ENCODE measurements at places on chromosomes 4 and X.

GRCh38 chr4:9811806-9812205, 30.4 kb downstream of the DRD5 start:
- DNase-seq, result no peak

DNA sequence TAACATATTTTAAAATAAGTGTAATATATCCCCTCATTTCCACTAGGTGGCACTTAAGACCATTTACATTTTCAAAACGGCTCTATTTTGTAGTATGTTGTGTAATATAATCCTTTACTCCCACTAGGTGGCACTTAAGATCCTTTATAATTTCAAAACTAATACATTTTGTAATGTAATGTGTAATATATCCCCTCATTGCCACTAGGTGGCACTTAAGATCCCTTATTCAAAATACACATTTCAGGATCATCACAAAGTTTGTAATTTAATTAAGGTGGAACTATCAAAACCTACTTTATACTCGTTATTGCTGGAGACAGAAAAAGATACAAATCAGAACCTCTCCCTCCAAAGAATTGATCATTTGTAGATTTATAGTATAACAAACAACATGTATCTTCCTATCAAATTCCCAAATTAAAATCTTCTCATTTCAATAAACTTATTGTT, 132.5 kb downstream of the ARHGAP6 start:
- no peak for DNase-seq

- DNase-seq, result no peak
Observed at GRCh38 chr4:171629737-171630136, 183.5 kb upstream of the GALNTL6 start.

DNA sequence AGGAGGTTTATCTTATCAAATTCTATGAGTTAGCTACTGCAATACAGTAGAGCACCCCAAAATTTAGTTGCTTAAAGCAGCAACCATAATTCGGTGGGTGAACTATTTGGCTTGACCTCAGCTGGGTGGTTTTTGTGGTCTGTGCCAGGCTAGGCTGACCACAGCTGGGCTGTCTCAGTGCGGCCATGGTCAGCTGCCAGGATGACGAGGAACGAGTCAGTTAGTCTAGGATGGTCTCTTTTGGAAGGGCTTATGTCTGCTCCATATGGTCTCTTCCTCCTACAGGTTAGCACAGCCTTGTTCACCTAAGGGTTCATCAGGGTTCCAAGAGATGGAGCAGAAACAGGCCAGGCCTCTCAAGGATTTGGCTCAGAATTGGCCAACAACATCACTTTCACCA, 210.4 kb downstream of the PALLD start:
- no peak for DNase-seq

- no peak for DNase-seq
Observed at GRCh38 chr4:57270346-57270745, 160.2 kb upstream of the IGFBP7 start.

DNA sequence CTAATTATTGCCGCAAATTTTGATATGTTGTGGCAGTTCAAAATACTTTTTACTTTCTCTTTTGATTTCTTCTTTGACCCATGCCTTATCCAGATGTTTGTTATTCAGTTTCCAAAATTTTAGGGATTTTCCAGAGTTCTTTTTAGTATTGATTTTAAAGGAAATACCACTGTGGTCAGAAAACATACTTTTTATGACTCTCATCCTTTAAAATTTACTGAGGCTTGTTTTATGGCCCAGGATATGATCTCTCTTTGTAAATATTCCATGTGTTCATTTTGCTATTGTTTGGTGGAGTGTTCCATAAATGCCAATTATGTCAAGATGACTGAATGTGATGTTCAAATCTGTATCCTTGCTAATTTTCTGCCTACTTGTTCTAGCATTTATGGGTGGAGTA, 272.3 kb upstream of the DIPK2B start:
- no peak for DNase-seq

DNA sequence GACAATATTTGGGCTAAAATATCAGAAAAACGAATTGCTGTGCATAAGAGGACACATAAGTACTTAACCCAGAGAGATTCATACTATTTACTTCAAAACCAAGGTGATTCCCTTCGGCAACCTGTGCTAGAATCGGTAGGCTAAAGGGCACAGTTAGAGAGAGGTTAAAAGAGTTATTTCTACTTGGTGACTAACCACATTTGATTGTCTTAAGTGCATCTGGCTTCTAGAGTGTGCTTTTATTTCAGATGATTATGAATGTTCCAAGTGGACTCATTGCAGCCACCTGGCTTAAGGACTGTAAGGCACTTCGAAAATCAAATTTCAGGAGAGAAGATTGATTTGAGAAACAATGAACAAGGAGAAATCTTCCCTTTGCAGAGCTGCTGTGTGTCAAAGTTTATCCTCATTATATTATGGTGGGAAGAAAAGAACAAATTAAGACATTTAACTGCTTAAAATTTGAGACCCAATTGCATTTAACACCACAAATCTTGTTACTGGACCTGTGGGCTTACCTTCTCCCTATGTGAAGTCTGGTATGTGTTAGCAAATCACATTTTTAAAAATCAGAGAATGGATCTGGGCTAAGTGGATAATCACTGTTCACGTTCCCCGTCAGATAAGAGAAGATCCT, 34.0 kb downstream of the PHOX2B start:
- DNase-seq, result no peak

GRCh38 chrX:145524931-145525330, 277.6 kb downstream of the SPANXN1 start:
- DNase-seq, result no peak

GRCh38 chr4:76694056-76694455, 203.9 kb downstream of the SOWAHB start:
- DNase-seq, result no peak

DNA sequence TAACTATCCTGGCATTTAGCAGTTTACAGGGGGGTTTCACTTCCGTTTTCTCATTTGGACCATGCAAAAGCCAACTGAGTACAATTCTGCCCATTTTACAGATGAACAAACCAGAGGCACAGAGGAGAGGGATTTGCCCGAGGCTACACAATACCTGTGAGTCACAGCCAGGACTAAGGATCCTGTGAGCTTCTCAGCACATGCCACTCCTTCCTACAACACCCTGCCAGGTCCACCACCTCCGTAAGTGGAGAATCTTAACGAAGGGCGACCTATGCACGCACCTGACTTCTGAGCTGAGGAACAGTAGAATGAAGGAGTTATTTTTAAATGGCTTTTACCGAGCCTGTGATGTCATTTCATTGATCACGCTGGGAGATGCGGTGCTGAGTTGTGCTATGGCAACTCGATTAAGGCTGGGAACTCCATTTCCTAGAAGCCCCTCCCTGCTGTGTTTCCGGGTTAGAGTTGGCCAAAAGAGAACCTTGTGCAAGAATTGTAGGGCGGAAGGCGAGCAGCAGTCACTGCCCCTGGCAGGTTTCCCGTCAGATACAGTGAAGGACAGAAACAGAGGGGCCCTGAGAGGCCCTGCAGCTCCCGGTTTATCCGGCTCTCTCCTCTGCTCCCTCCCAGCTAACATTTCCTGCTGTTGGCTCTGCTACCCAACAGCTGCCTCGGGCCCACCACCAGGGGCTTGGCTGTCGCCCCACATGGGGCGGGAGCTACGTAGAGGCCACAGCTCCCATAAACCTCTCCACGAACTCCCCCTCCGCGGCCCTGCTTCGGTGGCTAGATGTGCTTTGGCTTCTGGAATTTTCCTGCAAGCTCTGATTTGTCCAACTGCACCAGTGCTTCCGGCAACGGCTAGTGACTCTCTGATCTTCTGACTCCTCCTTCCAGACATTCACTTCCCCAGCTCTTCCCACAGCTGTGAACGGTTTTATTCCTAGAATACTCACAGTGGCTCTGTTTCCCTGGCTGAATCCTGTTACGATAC, 75.1 kb upstream of the USP9X start:
- no peak for DNase-seq

- no peak for DNase-seq
Observed at GRCh38 chrX:64427787-64428186, 32.5 kb upstream of the MTMR8 start.

DNA sequence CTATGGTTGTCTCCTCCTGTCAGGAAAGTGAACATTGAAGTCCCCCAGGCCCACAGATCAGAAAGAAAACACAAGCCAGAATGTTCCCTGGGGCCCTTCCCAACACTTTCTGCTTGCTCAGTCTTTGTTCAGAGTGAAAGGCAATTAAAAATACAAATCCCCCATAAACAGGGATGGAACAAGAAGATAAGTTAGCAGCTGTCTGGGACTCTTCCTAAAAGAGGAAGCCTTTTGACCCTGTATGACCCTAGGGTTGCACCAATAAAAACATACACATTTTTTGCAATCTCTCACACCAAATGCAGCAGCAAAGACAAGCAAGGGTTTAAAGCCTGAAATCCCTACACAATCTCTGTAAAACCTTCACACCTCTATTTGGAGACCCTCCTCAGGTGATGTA, 22.6 kb downstream of the IRF2 start:
- DNase-seq, result no peak

DNA sequence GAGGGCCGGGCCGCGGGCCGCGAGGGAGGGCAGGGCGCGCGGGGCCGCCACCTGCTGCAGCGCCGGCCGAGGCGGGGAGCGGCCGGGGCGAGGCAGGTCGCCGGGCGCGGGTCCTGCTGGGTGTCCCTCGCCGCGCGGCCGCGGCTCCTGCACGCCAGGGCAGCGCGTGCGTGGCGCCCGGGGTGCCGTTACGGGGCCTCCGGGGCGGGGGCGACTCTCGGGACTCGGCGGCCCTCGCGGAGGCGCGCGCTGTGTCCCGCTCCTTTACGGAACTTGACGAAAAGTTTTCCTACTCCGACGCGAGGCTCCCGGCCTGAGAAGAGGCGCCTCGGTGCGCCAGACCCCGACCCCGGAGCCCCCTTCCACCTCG, 329 bp downstream of the TBC1D14 start:
- no peak for DNase-seq

DNA sequence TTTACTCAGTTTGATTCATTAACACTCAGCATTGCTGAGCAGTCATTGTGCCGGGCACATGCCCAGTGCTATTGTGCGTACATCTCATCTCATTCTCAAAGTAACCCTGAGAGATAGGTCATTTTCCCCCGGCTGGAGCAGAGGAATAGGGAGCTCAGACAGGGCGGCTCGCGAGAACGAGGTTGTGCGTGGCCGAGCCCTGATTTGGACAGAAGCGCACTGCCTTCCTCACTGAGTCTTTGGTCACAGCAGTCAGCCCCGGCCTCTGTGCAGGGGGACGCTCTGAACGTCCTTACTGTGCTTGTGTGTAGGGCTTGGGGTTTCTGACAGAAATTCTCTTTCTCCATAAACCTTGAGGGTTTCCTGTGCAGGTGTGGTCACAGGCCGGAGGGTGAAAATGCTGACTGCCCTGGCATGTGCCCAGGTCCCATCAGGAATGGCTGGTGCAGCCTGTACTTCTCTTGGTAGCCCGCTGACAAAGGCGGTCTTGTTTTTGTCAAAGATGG, 39.5 kb downstream of the NOP14 start:
- no peak for DNase-seq

DNA sequence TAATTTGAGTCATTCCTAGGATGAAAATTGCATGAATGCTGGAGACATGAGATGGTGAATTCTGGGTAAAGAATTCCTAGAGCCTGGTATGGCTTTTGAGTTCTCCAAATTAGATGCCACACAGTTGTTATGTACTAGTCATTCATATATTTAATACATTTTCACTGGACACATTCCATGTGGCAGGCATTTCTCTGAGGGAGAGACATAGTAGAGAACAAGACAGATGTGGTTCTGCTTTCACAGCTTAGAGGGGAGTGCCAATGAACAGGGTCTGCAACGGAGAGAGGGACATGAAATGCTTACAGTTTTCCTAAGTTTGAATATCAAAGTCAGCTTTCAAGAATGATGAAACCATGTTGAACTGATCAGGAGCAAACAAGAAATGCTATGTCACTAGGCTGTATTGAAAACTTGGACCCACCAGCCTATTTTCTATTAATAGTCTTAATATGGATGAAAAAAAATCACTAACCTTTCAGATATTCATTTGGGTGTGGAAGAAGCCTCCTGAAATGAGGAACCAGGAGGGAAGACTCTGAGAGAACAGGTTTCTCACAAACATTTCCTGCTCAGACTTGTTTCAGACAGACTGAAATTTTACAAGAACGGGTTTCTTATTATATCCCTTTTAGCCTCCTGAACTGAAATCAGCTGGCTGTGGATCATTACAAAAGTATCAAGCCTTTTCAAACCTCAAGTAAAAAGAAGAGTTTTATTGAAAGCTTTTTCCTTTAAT, 276.0 kb upstream of the TET2 start:
- no peak for DNase-seq

- no peak for DNase-seq
Observed at GRCh38 chr4:109231331-109231730, 71.1 kb downstream of the COL25A1 start.

DNA sequence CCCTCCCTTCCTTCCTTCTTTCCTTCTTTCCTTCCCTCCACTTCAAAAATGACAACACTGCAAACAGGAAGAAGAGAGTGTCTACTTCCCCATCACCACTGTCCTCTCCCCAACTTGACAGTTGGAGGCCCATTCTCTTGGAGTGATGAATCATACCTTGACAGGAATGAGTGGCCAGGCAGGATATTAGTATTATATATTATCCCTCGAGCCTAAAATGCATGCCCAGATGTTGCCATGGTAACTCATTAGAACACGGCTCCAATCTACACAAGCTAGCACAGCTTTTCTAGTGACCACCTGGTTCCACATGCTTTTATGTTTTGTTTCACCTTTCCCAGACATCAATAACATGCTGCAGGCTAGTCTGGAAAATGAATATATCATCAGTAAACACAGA, 71.3 kb upstream of the LHFPL1 start:
- DNase-seq, result no peak

GRCh38 chr4:183326853-183327252, 4.6 kb upstream of the CLDN24 start:
- no peak for DNase-seq

GRCh38 chrX:111098874-111099273, 2.9 kb downstream of the PAK3 start:
- no peak for DNase-seq

DNA sequence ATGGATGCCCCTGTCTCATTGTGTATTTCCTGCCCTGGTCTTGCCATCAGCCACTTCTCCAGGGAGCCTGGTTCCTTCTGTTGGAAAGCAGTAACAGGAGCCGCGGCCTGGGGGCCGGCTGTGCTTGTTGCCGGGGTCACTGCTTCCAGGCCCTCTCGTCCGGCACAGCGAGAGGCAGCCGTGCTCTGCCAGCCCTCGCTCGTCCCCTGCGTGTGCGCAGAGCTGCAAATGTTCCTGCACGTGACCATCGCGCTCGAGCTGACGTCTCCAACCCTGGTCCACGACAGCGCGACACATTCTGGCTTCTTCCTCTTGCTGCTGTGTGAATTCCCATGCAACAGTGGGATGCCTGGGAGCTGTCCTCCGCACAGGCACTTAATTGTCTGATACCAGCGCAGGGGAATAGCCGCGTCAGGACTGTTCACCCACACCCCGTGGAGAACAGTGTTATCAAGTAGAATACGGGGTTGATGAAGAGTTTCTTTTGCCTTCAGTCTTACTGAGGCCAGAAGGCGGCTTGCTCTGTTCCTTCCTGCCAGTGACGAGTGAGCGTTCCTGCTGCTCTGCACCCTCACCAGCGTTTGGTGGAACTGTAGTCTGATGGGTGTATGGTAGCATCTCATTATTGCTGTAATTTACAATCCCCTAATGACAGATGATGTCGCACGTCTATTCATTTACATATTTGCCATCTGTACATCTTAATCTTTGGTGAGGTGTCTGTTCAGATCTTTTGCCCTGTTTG, 12.3 kb downstream of the PDE6B start:
- DNase-seq, result no peak

All from vagina (tissue), 2 donors.